ENCODE measurements at places on chromosomes 5 and 9.
A peak's percentile ranks its signal among the peaks of the same experiment; 100 is the strongest.

- no peak for DNase-seq
Measured at GRCh38 chr5:141319202-141319601, 1.4 kb downstream of the TAF7 start.

DNA sequence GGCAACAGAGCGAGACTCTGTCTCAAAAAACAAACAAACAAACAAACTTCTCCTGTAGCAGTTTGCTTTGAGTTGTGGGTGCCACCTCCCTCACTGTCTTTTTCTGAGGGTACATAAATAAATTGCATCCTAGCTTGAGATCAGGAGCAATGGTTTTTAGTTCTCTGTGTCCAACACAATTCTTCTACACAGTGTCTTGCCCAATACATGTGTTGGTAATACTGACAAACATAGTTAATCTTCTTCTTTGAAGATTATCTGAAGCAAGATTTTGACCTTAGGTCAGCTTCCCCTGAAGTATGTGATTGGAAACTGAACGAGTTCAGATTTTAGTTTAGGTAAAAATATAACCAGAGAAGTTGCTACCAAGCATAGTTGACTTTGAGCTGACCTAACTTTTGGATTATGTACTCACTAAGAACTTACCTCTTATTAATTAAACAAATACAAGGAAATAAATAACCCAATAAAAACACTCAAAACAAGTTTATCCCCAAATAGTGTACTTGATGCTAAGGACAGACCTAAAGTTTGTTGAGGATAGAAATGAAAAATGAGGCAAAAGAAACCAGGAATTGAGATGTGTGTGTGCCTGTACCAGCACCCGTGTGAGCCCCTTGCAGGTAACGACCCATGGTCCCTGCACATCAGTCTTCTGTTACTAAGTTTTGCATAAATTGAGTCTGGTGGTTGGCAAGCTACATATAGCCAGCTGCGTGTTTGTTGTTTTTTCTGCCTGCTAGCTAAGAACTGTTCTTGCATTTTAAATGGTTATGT, 16.2 kb downstream of the TJP2 start:
- DNase-seq, result no peak

DNA sequence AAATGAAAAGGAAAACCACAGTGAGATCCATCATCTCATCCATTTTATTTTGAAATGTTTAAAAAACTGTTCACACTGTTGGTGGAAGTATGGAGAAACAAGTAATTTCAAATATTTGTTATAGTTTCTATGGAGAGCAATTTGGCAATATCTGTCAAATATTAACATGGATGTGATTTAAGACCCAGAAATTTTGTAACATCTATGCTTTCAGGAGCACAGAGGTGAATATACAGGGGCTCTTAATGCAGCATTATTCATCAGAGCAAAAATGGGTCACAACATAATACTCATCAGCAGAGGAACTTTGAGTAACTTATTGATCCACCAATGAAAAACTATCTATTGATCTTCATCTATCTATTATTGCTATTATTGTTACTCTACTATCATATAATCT, 31.4 kb upstream of the SPATA31C2 start:
- DNase-seq, result no peak

DNA sequence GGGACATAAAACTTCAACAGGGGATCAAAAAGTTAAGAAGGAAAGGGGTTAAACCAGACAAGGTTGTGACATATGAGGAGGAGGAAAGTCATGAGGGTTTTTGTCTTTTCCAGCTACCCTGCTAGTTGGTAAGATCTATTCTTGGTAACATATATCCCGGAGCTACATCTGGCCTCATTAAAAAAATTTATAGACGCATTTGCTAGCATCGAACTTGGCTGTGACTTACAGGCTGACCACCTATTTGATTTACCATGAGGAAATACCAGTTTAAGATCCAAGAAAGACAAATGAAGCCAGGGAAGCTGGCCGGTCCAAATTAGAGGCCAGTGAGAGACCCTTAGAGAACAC, 87.6 kb upstream of the NIPAL4 start:
- peak; percentile 33 for DNase-seq

GRCh38 chr9:137383081-137383783, 39.7 kb downstream of the EXD3 start:
- DNase-seq, result no peak

DNA sequence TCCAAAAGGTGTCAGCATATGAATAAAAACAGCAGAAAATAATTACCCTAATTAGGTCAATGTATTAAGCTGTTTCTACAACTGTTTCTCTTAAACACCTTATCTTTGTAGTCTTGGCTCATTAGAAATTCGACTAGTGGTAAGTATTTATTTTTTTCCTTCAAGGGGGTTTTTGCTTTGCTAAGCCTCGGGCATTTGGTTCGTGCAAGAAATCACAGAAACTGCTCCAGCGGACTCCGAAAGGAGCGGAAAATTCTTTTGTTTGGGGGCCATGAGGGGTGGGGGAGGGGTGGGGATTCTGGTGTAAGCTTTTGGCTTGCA, 757 bp downstream of the ZBED3 start:
- DNase-seq, result no peak

GRCh38 chr9:78001946-78002731, 29.5 kb downstream of the GNAQ start:
- no peak for DNase-seq

GRCh38 chr9:7320139-7320538, 479.4 kb downstream of the DMAC1 start:
- DNase-seq, result no peak

GRCh38 chr9:16530669-16531642, 339.5 kb downstream of the BNC2 start:
- DNase-seq, result no peak

DNA sequence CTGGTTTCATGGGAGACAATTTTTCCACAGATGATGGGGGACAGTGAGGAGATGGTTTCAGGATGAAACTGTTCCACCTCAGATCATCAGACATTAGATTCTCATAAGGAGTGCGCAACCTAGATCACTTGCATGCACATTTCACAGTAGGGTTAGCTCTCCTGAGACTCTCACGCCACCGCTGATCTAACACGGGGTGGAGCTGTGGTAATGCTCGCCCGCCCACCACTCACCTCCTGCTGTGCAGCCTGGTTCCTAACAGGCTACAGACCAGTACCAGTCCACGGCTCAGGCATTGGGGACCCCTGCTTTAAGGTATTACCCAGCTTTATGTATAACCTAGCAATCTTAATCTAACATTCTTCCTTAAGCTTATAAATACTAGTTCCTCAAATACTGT, 35.6 kb downstream of the TTC39B start:
- DNase-seq, result no peak

DNA sequence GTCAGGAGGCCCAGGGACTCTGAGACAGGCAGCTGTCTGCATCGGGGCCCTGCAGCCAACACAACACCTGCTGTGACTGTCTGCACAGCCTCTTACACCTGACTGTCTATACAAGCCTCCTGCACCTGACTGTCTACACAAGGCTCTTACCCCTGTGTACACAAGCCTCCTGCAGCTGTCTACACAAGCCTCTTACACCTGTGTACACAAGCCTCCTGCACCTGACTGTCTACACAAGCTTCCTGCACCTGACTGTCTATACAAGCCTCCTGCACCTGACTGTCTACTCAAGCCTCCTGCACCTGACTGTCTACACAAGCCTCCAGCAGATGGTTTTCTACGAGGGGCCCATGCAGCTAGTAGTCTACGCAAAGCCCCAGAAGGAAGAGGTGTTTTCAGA, 18.6 kb downstream of the IRX2 start:
- DNase-seq, result no peak

DNA sequence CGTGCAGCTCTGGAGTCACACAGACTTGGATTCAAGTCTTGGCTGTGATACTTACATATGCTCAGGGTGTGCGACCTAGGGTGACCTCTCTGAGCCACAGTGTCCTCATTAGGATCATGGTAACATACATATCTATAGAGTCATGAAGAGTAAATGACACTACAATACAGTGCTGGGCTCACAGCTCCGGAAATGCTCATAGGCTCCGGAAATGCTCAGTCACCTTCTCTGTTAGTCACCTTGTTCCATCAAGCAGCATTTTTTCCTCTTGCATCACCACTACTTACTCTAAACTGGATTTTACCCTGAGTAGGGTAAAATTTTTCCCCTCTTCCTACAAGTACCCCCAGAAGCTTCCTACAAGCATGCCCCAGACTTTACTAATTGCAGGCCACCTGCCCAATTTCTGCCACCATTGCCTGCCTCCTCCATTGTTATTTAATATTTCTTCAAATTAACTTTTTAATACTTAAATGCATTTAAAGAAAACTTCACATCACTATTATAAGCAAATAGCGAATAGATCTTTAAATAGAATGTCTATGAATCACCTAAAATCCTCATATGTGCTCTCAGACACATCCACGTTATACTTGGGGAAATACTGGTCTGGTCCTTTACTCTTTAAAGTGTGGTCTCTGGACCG, 147.6 kb upstream of the SPRY4 start:
- no peak for DNase-seq

GRCh38 chr5:25701936-25702335, 1057.2 kb upstream of the CDH10 start:
- no peak for DNase-seq

GRCh38 chr5:32531885-32532520, 53.4 kb upstream of the SUB1 start:
- DNase-seq, result peak; percentile 14

GRCh38 chr9:99172124-99173091, 49.3 kb downstream of the ALG2 start:
- DNase-seq, result peak; percentile 66

DNA sequence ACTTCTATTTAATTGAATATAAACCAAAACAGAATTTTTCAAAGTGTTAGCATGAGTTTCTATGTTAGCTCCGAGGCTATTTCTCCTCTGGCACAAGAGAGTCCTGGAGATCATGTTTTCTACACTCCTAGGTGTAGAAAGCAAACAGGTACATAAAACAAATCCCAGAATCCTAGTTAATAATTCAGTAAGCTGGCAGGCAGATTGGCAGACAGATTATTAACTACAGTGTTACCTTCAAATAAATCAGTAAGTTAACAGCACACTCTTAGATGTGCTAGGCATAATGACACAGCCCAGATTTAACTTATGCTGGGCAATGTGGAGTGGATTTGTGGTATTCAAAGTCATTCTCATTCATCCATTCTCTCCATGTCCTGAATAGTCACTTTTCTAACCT, 282.8 kb upstream of the RPS23 start:
- DNase-seq, result no peak

GRCh38 chr5:177403792-177404640, 3.6 kb upstream of the PFN3 start:
- DNase-seq, result peak; percentile 95

DNA sequence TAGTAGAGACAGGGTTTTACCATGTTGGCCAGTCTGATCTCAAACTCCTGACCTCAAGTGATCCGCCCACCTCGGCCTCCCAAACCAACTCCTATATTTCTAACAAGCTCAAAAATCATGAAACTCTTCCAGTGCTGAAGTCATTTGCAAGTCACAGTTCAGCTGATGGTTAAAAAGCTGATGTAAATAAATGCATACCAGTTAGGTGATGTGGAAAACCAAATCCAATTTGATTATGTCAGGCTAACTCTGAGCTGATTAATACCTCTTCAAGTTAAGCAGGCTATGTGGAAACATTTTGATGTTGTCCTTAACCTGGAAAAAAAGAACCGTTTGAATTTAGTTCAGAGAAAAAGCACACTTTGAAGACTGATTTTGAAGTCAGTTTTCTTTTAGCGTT, 51.0 kb downstream of the TMEM252 start:
- DNase-seq, result peak; percentile 49

GRCh38 chr9:124462739-124463138, 12.5 kb downstream of the ADGRD2 start:
- DNase-seq, result no peak

- no peak for DNase-seq
Measured at GRCh38 chr9:124975131-124975530, 34.2 kb upstream of the GOLGA1 start.

GRCh38 chr9:26995810-26996209, 9.7 kb downstream of the LRRC19 start:
- no peak for DNase-seq

DNA sequence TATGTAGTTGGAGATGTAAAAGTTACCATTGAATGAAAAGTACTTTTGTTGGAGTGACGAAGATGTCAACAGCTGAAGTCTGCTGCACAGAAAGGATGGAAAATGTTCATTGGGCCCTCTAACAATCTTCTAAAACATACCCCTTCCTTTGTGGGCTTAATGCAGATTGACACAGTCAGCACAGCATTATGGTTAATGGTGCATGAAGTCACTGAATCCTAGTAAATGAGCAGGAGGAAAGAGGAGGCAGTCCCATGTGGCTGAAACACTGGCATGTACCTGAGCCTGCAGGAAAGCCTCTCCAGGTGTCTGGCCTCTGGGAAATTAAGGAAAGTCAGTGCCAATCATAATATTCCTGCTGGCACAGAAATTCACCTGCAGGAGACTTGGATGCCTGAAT, 153.8 kb downstream of the ARL15 start:
- DNase-seq, result peak; percentile 83

DNA sequence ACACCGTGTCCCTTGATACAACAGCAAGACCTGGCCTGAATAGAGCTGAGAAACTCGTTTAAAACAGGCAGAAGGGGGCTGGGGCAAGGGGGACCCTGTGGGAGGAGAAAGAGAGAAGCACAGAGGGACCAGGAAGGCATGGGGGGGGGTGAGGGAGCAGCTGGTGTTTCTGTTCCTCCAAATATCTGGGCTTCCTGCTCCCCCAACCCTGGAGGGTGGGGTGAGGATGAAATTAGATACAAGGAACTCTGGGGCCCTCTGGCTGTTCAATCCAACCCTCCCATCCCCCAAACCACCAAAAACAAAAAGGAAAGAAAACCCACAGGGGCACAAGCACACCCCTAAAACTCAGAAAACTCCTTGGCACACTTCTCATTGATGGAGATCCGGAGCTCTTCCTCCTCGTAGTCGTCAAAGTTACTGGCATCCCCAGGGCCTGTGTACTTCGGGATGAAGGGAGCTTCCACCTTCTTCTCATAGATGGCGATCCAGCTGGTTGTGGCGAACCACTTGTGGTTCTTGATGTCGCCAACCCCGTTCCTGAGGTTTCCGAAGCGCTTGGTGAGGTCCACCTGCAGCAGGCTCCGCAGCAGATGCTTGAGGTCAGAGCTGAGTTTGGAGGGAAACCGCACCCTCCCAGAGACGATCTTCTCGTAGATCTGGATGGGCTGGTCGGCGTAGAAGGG, 1.1 kb downstream of the PRKACG start:
- DNase-seq, result no peak

DNA sequence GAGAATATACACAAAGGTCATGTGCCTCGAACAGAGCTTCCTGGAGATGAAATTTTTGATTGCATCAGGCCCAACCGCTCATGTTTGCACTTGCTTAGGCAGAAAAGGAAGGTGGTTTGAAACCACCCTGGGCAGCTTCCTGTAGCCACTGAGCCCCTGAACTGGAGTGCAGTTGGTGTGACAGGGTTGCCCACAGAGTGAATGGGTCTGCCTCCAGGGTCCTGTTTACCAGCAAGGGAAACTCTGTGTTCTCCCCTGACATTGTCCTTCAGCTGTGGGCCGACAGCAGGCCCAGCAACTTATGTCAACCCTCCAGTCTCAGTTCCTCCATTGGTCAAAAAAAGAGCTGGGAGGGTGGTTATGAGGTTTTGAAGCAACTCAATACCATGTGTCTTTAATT, 289.6 kb downstream of the KIF4B start:
- DNase-seq, result no peak

GRCh38 chr5:163512526-163512925, 7.1 kb downstream of the MAT2B start:
- peak; percentile 64 for DNase-seq
